Hepatic stellate cell (primary cell): ENCODE measurements at places on chromosomes 4 and X.

GRCh38 chrX:132481449-132481848 is 7.4 kb downstream of the MBNL3 start:
- no peak for DNase-seq

- DNase-seq, result no peak
Observed at GRCh38 chr4:152663203-152664066, 16.4 kb downstream of the TMEM154 start.

DNA sequence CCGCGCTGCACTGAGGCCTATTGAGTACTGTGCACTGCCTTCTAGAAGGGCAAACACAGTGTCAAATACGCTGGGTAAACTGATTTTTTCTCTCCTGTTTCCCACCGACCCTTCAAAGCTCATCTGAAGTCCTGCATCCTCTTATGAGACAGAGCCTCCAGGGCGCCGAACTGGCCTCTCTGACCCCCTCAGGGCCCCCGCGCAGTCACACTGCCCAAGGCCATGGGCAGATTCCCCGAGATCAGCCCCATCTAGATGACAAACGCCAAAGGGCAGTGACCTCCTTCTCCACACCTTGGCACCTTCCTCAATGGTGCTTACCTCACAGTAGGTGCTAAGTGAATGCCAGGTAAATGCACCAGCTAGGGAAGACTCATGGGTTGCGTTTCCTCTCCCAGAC is 34.4 kb downstream of the CHST7 start:
- DNase-seq, result no peak

DNA sequence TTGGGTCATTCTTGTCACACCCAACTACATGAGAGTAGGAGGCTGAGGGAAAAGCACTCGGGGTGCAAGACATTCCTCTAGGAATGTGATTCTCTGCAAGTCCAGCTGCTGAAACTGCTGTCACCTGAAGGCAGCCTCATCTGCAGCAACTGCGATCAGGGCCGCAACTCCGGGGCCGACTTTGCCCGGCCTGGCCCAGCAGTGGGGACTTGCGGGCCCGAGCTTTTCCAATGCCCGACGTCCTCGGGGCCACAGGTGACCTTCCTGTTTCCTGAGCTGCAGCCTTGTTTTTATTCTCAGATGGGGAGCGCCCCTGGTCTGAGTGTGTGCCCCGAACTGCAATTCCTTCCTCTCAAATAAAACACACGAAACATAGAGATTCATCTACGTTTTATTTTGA is 104.7 kb upstream of the NKX1-1 start:
- no peak for DNase-seq

- DNase-seq, result no peak
Observed at GRCh38 chr4:68735106-68735505, 64.7 kb upstream of the UGT2B15 start.

GRCh38 chr4:131650951-131651350 is 1498.1 kb upstream of the PCDH10 start:
- DNase-seq, result no peak

- no peak for DNase-seq
Observed at GRCh38 chr4:173685165-173685830, 155.3 kb upstream of the HAND2 start.

DNA sequence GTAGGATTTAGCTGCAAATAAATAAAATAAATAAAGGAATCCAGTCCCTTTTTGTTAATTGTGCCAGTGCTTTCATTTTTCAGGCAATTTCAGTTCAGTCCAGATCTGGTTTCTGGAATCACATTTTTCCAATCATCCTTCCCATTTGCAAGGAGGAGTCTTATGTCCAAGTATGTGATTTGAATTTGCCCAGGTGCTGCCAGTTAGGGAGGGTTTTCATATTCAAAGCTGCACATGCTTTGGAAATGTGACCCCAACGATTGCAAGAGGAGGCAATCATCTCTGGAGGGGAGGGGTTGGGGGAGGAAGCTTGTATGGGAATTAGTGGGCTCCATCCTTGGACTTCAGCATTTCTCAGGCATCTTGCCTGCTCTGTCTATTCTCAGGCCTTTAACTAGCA is 4.4 kb downstream of the PLAC1 start:
- DNase-seq, result no peak

DNA sequence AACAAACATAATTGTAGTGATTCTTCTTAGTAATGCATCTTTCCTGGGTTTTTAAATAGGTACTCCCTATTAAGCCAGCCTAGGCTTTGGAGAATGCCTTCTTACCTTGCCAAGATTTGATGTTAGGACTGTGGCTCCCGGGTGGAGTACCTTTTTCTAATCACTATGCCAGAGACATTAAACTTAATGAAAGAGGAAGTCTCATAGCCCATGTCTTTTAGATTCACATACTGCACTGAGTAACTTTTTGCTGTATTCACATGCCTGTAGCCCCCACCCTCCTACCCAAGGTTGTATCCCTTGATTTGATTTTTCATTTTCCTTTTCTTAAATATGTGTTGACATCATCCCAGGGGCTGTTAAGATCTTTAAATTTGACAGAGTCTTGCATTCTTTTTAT is 104.2 kb upstream of the TLR2 start:
- DNase-seq, result no peak

- DNase-seq, result no peak
Observed at GRCh38 chr4:181323061-181323460, 920.1 kb upstream of the TENM3 start.

DNA sequence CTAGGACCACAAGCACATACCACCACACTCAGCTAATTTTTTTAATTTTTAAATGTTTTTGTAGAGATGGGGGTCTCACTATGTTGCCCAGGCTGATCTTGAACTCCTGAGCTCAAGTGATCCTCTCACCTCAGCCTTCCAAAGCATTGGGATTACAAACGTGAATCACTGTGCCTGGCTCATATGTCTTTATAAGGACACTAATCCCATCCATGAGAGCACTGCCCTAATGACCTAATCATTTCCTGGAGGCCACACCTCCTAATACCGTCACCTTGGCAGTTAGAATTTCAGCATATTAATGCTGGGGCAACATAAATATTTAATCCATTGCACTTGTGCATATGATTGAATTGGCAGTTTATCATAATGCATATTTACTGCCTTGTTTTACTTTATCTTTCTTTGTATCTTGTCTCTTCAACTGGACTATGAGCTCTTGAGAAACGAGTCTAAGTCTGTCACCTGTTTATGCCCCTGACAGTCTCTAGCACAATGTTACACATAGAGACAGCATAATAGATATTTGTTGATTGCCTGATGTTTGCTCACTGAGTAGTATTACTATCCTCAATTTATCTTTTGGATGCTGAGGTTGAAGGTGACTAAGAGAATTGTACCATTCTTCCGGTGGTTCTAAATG is 172.0 kb downstream of the AASDH start:
- no peak for DNase-seq

- DNase-seq, result no peak
Observed at GRCh38 chr4:156575430-156576073, 396.0 kb downstream of the PDGFC start.

DNA sequence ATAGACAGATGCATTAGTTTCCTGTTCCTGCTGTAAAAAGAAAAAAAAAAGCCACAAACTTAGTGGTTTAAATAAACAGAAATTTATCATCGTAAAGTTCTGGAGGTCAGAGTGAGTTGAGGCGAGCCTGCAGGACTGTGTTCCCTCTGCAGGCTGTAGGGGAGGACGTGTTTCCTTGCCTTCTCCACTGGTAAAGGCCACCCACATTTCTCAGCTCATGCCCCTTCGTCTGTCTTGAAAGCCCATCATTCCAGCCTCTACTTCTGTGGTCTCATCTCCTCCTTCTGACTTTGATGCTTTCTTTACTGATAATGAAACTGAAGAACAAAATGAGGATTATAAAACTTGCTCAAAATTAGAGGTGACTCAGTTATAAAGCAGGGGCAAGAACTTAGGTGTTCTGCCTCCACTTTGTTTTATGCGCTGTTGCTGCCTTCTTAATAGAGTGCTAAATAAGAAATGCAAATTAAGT is 143.0 kb downstream of the STIM2 start:
- no peak for DNase-seq

- DNase-seq, result no peak
Observed at GRCh38 chr4:121316091-121316490, 64.7 kb downstream of the QRFPR start.

DNA sequence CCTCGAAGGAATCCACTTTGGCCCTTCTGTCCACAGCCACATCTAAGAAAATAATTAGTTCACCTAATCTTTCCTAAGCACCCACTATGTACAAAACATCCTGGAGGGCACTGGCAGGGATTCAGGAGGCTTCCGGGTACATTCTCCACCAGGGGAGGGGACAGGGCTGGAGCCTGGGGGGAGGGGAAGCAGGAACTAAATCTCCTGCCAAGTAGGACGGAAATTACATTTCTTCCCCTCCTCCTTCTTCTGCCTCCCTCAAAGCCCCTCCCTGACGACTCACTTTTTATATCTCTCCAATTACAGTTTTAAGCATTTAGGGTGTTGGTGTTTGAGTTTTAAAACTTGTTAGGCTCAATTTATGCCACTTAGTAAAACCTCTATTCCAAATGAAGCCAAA is 203.1 kb downstream of the BCOR start:
- DNase-seq, result no peak

DNA sequence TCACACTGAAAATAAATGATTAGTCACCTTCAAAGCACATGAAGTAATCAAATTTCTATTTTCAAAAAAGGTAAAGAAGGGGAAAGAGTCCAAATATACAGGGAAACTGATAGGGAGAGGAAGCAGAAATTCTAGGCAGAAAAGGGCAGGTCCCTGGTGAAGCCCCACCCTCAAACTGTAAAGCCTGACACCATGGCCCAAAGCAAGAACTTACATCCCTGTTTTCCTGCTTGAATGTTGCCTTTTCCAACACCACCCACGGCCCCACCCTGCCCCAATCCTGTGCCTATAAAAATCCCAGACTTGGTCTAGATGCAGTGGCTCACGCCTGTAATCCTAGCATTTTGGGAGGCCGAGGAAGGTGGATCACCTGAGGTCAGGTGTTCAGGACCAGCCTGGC is 361.8 kb downstream of the PPP3CA start:
- no peak for DNase-seq

DNA sequence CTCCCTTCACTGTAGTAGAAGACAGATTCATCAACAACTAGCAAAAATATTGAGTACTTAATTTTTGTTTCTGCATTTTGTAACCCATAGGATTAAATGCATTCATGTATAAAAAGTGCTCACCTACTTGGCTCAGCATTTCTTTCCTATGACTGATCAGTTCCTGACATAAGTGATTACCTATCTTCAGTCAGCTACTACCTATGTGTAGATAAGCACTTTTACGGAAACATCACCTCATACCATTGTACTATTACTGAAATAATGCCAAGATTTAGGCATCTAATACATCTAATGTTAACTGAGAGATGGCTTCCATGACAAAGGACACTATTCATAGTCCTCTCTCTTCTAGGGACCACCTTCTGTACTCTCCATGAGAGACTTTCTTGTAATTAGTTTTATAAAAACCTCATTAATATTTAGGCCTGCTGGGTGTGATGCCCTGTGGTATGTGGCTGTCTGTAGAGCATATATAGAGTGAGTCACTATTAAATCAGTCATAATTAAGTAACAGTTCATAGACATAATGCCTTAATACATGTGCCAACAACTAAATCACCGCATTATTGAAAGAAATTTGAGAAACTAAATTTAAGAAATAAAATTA is 147.0 kb downstream of the PDGFC start:
- no peak for DNase-seq

DNA sequence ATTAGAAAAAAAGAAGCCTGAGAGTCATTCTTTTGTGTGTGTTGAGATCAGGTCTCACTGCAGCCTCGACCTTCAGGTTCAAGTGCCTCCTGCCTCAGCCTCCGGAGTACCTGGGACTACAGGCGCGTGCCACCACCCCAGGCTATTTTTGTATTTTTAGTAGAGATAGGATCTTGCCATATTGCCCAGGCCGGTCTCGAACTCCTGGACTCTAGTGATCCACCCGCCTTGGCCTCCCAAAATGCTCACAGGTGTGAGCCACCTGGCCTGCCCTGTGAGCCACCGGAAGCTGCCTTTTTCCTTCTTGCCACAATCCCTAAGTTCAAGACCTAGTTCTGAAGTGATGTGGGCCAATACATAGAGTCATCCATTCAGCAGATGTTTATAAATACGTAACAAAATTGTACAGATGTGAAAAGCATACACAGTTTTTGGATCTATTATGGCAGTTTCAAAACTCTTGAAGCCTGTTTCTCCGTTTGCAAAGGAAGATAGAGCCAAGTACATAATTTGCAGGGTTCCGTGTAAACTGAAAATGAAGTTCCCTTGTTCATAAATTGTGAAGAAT is 536 bp upstream of the CTSO start:
- no peak for DNase-seq

DNA sequence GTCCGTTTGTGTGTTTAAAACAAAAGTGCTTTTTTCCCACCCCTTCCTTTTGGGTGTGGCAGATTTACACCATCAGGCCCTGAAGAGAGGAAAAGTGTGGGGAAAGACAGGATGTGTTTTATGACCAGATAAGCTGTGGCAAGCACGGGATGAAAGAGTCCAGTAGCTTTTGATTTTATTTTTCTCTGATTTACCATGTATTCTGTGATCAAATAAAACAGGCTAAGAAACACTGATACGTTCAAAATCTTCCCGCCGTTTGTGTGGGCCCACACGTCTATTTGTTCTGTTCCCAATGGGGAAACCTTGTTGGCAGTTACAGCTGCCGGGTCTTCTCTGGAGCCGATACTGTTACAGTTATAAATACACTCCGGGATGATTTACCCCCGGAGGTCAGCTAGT is 10.8 kb downstream of the LRP2BP start:
- no peak for DNase-seq

DNA sequence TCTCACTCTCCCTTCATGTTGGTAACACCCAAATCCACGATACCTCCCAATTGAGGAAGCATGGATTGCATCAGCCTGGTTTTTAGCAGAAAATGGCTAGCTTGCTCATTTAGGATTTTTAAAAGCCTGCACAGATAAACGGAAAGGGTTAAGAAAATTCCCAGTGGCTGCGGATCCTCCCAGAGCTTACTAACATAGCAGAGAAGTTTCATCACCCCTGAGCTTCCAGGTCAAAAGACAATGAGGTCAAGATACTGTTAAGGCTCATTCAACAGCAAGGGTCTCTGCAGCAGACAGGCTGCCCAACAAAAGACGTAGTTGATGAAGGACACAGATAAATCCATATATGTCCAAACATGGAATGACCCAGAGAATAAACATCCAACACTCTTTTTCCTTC is 220.2 kb downstream of the ASMT start:
- no peak for DNase-seq

GRCh38 chrX:153310901-153311300 is 10.7 kb downstream of the PNMA6F start:
- no peak for DNase-seq

DNA sequence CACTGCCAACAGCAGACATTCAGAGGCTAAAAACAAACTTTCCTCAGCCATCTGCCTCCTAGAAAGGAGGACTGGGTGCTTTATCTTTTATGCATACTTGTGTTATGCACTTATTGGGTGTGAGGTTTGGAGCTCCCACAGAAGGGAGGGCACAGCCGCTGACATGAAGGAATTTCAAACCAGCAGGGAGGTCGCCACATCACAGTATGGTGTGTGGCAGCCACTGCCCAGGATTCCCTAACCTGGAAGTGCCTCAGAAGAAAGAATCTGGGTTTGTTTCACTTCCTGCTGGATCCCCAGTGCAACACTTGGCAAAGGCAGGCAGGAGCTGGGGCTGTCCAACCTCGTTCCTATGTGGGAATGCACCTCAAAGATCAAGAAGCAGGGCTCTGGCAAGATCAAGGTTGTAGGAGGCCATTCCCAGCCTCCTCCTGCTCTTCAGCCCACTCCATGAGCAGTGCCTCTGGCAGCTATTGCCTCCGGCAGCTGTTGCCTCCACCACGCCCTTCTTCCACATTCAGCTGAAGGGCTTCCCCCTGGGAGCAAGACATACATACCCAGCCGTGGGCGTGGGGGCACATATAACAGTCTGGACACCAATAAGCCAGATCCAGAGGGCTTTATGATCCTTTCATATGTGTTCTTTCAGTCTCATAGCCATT is 109.0 kb upstream of the MAMLD1 start:
- no peak for DNase-seq
